ENCODE measurements at places on chromosomes 1 and 21. TPM values are rescaled to one million over a fixed set of nuclear protein-coding genes. Genes with fewer than 3 reads are reported as not detected.

DNA sequence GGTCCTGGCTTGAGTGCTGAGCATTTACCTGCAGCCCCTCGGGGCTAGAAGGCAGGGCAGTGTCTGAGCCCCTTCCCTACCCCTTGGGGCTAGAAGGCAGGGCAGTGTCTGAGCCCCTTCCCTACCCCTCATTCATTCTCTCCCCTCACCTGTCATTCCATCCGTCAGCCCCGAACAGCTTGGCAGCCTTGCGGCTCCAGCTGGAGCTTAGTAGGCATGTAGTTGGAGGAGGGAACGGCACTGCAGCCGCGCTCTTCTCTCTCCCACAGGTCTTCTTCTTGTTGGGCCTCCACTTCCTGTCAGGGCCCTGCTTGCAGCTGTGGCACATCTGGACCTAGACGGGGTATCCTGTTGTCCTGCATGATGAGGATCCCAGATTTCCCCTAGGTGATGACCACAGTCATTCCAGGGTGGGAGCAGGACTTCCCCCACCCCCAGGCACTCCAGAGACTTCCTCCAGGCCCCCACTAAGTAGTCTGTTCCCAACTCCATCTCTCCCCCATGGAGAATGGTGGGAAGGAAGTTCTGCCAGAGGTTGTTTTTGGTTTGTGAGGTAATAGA is 22.2 kb downstream of the MAPKAPK2 start:
- DNase-seq: no peak
- no peaks in the 10 kb centered on the region for H3K27me3 ChIP-seq
- H3K27ac ChIP-seq: peak overlapping the region; percentile 51

Gene PMF1
- 41.4 TPM for total RNA-seq

Gene CAPN9
- total RNA-seq: not detected

- H3K36me3 ChIP-seq: no peaks in the 10 kb centered on the region
- no peak overlapping the region for H3K4me3 ChIP-seq
- no peak overlapping the region for H3K27ac ChIP-seq
- H3K27me3 ChIP-seq: no peaks in the 10 kb centered on the region
- DNase-seq: no peak
These were observed 40.6 kb downstream of the SELL start for GRCh38 chr1:169670836-169671235.

DNA sequence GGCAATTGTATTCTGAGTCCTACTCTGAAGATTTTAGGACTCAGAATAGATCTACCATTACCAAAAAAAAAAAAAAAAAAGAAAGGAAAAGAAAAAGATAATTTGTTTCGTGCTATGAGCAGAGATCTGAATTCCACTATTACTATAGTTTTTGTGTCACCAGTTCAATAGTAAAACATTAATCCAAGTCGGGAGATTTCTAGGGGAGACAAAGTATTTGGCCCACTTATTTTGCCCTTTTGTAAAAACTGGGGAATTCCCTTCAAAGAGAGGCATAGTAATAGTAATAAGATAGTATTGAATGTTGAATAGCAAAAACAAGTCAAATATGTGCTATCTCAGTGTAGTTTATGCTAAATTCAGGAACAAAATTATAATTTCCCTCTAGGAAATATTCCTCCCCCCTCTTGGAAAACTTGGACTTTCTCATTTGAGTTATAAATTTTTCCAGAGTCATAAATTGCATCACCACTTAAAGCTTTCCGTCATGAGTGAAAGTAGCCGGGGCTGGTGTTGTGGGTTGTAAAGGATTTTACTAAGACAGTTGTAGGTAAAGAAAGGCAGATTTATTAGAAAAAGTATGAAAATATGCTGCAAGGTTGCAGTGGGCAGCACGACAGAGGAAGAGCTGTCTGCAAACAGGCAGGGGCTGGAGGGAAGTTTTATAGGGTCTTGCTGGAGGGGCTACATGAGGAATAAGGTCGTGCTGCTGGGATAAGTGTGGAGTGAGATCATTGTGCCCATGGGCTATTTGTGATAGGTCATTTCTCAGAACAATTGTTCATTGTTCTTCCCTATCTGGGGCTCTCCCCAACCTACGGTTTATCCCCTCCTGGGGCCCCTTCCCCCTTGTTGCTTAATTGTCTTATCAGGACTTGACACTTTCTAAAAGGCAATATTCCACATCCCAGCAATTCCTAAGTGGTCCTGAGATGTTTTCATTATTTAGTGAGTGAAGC is 1009.9 kb downstream of the PLA2G4A start:
- no peak for DNase-seq
- no peaks in the 10 kb centered on the region for H3K4me1 ChIP-seq
- H3K27ac ChIP-seq: no peak overlapping the region

GRCh38 chr1:113545626-113546025 is 155.3 kb downstream of the MAGI3 start:
- no peak overlapping the region for H3K27ac ChIP-seq
- H3K27me3 ChIP-seq: no peaks in the 10 kb centered on the region
- H3K36me3 ChIP-seq: no peaks in the 10 kb centered on the region
- no peak for DNase-seq

- no peaks in the 10 kb centered on the region for H3K4me1 ChIP-seq
- H3K27me3 ChIP-seq: no peaks in the 10 kb centered on the region
- H3K36me3 ChIP-seq: no peaks in the 10 kb centered on the region
- no peak overlapping the region for H3K4me3 ChIP-seq
These were observed 34.2 kb downstream of the PCAT6 start for GRCh38 chr1:202844935-202845334.

GRCh38 chr1:95547005-95547404 is 313.0 kb downstream of the RWDD3 start:
- H3K4me1 ChIP-seq: no peaks in the 10 kb centered on the region
- no peaks in the 10 kb centered on the region for H3K27me3 ChIP-seq
- H3K27ac ChIP-seq: no peak overlapping the region

Gene NECTIN4
- total RNA-seq: not detected

Gene EPHX1
- 168 TPM for total RNA-seq

Gene ATP1B1
- 173 TPM for total RNA-seq

Gene LMX1A
- total RNA-seq: 1.3 TPM

DNA sequence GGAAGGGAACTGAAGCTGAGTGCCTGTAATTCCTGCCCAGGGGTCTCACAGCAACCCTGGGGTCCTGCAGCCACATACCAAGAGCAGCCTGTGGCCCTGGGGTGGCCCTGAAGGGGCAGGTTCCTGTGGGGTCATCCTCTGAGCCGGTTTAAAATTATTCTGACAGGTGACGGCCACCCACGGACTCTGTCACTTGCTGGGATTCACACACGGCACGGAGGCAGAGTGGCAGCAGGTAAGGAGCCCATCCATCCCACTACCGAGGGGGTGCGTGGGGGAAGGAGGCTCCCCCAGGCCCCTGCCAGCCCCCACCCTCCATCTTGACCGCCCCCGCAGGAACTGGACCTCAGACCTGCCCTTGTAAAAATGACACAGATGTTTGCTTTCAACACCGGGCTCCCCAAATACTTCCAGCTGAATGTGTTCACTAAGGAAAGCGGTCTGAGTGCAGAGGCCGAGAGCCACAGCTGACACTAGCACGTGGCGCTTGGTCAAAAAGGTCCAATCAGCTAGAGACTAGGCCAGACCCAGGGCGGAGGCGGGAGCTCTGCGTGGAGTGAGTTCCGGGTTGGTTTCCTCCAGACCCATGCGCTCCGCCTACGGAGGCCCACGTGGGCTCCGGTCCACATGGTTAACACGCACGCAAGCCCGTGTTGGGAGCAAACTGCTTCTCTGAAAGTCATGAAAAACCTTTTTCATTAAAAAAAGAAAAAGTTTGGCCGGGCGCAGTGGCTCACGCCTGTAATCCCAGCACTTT is 10.0 kb downstream of the YBEY start:
- peak overlapping the region; percentile 52 for H3K4me3 ChIP-seq
- H3K4me1 ChIP-seq: peaks cover 4% of the 10 kb centered on the region
- H3K27ac ChIP-seq: peak overlapping the region; percentile 88
- H3K27me3 ChIP-seq: no peaks in the 10 kb centered on the region
- DNase-seq: peak; percentile 67
- no peaks in the 10 kb centered on the region for H3K36me3 ChIP-seq

DNA sequence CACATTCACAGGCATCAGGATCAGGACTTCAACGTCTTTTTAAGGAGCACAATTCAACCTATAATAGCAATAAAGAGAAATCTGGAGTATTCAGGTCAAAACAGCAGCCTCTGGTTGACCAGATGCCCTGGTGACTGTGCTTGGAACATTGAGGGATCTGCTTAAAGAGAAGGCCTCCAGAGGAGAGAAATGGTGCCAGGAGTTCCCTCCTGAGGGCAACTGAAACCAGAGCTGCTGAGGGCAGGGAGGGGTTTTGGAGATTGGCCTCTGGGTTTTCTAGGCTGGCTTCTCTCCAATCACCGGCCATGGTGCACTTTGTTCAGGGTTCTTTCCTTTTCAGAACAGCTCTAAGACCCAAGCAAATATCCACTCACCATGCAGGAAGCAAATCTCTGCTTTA is 190.7 kb upstream of the KIAA0040 start:
- no peaks in the 10 kb centered on the region for H3K36me3 ChIP-seq
- no peak overlapping the region for H3K27ac ChIP-seq
- no peaks in the 10 kb centered on the region for H3K27me3 ChIP-seq
- H3K4me3 ChIP-seq: no peak overlapping the region
- no peak for DNase-seq

- DNase-seq: no peak
- H3K36me3 ChIP-seq: no peaks in the 10 kb centered on the region
- H3K4me1 ChIP-seq: no peaks in the 10 kb centered on the region
- no peak overlapping the region for H3K27ac ChIP-seq
- no peak overlapping the region for H3K4me3 ChIP-seq
These were observed 3.8 kb upstream of the ZBTB21 start for GRCh38 chr21:42013931-42014330.

- no peaks in the 10 kb centered on the region for H3K4me1 ChIP-seq
- H3K36me3 ChIP-seq: no peaks in the 10 kb centered on the region
- DNase-seq: no peak
- no peaks in the 10 kb centered on the region for H3K27me3 ChIP-seq
- H3K4me3 ChIP-seq: no peak overlapping the region
- H3K27ac ChIP-seq: no peak overlapping the region
These were observed 77.8 kb downstream of the TIAM1 start for GRCh38 chr21:31266241-31266640.

Gene SPRR2A
- total RNA-seq: not detected

DNA sequence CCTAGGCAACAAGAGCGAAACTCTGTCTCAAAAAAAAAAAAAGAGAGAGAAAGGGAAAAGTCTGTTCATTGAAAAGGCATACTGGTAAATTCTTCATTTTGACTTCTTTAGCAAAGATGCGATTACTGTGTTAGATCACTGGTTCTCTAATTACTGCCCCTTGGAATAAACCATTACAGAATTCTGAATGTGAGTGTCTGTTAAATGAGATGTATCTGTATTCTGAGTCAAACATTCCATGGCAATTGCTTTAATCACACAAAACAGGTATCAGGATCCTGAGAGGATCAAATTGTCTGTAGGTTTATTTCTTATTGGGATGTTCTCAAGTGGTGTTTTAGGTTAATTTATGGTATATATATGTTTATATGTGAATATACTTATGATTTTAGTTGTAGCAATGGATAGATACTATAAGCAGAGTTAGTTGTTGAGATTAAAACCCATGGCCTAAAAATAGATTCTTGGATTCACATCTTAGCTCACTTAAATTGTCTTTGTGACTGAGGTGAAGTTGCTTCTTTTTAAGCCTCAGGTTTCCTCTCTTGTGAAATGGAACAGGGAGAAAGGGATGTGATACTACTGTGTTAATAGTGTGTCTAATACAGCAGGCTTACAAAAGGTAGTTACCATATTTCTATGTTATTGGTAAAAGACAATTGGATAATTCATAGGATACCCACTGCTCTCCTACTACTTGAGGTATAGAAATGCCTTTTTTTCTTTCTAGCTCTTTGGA is 16.2 kb downstream of the SRRM1 start:
- peaks cover 12% of the 10 kb centered on the region for H3K36me3 ChIP-seq
- no peak overlapping the region for H3K4me3 ChIP-seq
- H3K4me1 ChIP-seq: no peaks in the 10 kb centered on the region
- H3K27ac ChIP-seq: no peak overlapping the region

DNA sequence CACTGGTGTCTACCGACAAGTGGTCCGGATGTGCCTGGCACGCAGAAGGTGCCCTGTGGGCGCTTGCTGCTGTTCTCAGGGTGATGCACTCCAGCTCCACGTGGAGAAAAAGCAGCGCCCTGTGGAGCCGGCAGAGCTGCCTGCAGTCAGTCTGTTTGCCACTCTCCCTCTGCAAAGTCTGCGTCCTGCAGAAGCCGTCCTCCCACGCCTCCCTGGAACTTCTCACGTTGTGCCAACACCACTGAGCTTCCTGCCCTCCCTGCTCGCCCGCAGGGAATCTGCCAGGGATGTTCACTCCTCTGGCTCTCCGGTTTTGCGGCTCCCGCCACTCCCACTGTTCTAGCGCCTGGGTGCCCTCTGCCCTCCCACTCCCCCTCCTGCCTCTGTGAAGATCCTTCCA is 19.8 kb upstream of the UBXN10 start:
- H3K27ac ChIP-seq: no peak overlapping the region
- no peaks in the 10 kb centered on the region for H3K36me3 ChIP-seq
- no peak overlapping the region for H3K4me3 ChIP-seq
- DNase-seq: no peak
- H3K27me3 ChIP-seq: no peaks in the 10 kb centered on the region

Gene SRGAP2C
- total RNA-seq: 17.0 TPM

Gene SPRR4
- total RNA-seq: not detected

GRCh38 chr1:215807911-215808436 is 240.9 kb downstream of the KCTD3 start:
- no peak overlapping the region for H3K4me3 ChIP-seq
- H3K36me3 ChIP-seq: no peaks in the 10 kb centered on the region
- H3K27me3 ChIP-seq: no peaks in the 10 kb centered on the region
- H3K27ac ChIP-seq: no peak overlapping the region

DNA sequence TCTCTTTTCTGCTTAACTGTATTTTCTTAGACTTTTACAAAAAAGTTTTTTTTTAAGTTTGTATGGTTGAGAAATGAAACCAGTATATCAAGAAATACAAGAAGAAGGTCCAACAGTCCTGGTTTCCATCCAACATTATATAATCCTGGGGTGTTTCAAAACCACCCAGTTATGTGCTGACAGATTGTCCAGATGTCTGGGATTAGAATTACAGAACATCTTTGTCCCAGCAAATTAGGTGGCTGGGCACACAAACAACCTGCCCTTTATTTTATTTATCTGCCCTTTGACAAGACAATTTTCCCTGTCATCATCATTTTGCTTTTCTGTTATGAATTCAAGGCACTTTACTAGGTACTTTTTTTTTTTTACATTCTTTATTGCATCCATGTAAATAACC is 622.1 kb downstream of the PLPP3 start:
- DNase-seq: no peak
- H3K4me1 ChIP-seq: no peaks in the 10 kb centered on the region

- DNase-seq: peak; percentile 81
- no peaks in the 10 kb centered on the region for H3K36me3 ChIP-seq
- H3K27ac ChIP-seq: peak overlapping the region; percentile 96
- no peaks in the 10 kb centered on the region for H3K27me3 ChIP-seq
These were observed 834 bp upstream of the ELF3 start for GRCh38 chr1:202009326-202010179.

DNA sequence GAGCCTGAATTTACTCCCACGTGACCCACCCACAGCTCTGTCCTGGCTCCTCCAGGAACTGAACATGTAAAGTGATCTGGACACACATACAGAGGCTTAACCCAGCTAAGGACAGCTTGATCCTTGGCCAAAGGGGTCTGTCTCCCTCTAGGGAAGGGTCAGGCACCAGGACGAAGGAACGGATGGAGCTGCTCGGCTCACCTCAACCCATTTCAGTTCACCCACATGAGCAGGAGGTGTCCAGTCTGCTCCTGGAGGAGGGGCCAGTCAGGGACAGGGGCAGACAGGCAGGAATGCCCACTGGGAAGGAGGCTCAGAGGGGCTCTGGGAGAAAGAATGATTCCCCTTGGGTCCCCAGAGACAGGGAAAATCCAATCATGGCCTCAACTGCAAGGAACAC is 567.2 kb downstream of the PTPRU start:
- no peak overlapping the region for H3K27ac ChIP-seq
- no peak overlapping the region for H3K4me3 ChIP-seq
- no peaks in the 10 kb centered on the region for H3K36me3 ChIP-seq
- peak; percentile 43 for DNase-seq
- no peaks in the 10 kb centered on the region for H3K27me3 ChIP-seq

Measured in breast epithelium (tissue), 4 donors.